ENCODE measurements at places on chromosomes 1 and 21.

DNA sequence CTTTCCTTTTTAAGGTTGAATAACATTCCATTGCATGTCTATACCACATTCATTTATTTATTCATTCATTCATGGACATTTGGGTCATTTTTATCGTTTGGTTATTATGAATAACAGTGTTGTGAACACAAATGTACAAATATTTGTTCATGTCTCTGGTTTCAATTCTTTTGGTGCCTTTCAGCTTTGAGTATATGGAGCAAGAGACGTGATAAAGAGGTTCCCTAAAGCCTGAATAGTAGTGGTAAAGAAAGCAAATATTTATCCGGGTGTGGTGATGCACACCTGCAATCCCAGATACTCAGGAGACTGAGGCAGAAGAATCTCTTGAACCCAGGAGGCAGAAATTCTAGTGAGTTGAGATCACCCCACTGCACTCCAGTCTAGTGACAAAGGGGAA, 5.3 kb upstream of the RLF start:
- DNase-seq = no peak

DNA sequence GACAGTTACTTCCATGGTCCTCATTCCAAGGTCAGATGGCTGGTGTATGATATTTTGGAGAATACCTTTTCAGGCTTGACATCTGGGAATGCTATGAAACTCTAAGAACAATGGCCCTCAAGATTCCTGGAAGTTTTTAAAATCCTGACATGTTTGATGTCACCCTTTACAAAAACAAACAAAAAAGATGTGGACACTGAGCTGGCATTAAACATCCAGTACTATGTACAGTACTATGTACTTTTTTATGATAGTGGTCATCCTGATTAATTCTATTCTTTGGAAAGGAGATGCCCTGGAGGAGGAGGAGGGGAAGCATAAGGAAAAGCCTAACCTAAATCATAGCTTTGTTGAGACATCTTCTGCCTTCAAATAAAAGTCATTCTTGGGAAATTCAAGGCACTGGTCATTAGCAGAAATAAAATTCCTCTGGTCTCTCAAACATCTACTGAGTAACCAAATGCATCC, 235.4 kb downstream of the HMCN1 start:
- no peak for DNase-seq

DNA sequence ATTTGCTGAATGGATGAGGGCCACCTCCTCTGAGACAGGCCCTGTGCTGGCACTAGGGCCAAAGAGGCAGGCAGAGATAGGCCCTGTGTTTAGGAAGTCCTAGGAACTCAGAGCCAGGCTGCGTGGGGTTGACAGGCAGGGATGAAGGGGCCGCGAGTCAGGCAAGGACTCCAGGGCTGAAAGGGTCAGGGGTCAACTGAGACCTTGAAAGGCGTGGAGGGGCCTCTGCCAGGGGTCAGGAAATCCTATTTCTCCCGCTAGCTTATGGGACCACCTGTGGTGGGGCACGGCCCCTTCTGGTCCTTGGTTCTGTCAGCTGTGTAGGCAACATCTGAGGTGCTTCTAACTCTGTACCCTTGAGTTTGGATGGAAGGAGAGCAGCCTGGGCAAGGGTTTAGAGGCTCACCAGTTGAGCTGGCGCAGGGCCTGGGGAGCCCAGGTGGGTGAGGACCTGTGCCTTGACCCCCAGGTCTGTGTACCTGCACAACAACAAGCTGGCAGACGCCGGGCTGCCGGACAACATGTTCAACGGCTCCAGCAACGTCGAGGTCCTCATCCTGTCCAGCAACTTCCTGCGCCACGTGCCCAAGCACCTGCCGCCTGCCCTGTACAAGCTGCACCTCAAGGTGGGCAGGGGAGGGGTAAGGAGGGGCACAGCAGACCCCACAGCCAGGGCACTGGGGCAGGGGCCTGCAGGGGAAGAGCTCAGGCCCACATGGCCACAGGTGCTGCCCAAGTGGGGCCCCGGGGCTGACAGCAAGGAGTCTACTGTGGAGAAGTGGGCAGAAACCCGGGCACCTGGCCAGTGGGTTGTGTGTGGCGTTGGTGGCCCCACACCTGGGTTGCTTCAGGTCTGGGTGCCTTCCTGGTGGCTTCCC, 14.9 kb downstream of the PODN start:
- no peak for DNase-seq

DNA sequence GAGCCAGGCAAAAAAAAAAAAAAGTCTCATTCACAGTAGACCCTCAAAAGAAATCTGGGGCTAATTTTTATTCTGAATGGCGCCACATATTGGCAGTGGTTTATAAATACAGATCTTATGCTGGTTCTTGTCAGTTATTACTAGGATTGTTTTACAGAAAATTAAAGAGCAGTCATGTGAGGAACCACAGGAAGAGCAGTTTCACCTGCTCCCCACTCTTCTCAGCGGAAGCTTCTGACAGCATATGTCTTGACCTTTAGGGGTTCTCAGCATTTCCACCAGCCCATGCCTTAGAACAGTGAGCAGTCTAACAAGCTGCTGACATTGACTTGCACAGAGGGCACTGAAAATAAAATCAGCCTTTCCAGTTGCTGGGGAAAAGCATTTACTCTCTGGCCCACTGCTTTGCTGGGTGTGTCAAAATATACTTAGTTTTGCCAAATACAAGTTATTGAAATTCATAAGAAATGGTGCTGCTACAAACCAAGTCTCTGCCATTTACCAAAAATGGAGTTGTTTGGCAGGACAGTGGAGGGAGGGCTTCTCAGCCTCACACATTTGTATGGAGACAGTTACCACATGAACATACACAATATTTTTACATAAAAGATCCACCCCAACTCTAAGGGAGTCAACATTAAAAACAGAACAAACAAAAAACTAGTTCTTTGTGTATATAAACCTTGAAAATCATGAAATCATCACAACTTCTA, 144.2 kb downstream of the SYT2 start:
- no peak for DNase-seq

DNA sequence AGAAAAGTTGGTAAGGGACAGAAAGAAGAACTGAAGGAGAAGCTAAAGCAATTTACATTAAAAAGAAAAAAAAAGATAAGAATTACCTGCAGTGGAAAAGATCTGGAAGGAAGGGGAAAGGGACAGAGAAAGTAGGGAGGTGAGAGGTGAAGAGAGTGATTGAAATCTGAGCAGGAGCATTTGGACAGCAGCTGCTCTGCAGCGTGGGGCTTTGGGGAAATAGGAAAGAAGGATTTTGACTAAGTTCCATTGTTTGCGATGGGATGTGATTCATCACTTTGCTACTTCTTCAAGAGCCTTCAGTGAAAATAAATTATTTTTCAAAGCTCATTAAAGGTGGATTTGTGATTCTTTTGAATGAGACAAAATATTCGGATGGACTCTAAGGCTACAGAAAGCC, 26.1 kb upstream of the NMNAT2 start:
- no peak for DNase-seq

DNA sequence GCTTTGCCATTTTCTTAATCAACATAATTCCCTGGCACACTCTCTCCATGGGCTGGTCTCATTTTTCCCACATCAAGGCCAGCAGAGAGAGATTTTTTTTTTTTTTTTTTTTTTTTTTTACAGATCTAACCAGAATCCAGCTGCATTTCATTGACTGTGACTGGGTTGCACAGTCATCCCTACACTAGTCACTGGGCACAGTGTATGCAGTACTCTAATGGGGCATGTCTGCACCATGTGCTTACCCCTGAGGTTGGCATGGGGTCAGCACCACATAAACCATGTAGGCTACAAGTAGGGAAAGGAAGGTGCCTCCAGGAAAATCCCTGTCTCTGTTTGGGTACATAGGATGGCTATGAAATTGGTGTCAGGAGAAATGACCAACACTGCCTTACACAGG, 64.1 kb upstream of the LRP8 start:
- no peak for DNase-seq

GRCh38 chr1:31510853-31511789, 65.2 kb upstream of the TINAGL1 start:
- no peak for DNase-seq

- DNase-seq = no peak
Observed at GRCh38 chr1:35278886-35279554, 10.5 kb downstream of the ZMYM4 start.

DNA sequence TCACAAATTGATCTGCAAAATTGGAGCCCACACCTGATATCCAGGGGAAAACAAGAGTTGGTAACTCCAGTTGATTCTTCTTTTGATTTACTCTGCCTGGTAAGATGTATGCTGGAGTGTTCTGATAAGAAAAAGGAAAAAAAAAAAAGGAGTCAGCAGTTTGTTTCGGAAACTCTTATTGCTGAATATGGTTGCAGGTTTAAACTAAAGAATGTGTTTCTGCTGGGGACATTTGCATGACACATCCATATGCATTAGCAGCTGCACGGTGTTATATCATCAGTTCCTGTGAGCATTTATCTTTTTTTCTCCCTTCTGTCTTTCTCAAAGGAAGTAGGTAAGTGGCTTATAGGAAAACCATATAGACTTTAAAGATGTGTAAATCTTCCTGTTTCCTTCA, 418.5 kb upstream of the ESRRG start:
- DNase-seq = no peak

DNA sequence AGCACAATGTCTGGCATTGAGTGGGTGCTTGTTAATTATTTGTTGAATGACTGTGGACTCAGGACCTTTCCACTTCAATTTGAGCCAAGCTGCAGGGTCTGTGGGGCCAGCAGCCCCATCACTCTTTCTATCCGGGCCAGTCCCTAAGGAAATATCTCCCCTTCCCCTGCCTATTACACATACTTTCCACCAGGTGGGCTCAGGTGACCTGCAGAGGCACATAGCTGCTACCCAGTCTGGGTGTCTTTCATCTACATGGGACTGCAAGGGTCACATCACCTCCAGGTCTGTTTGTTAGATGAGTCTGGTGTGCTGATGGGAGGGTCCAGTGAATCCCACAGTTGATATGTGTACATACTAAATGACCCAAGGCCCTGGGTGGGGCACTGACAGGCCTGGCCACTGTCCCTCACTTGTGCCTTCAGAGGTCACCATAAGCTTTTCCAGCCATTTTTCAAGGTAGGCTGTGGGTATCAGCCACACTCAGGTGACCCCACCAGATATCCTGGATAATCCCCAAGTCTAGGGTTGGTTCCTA, 59.5 kb upstream of the KDM4A start:
- no peak for DNase-seq

GRCh38 chr1:84973498-84974334, 23.2 kb downstream of the MCOLN2 start:
- DNase-seq = peak; percentile 40

- DNase-seq = no peak
Observed at GRCh38 chr21:46179708-46180078, 4.6 kb downstream of the SPATC1L start.

DNA sequence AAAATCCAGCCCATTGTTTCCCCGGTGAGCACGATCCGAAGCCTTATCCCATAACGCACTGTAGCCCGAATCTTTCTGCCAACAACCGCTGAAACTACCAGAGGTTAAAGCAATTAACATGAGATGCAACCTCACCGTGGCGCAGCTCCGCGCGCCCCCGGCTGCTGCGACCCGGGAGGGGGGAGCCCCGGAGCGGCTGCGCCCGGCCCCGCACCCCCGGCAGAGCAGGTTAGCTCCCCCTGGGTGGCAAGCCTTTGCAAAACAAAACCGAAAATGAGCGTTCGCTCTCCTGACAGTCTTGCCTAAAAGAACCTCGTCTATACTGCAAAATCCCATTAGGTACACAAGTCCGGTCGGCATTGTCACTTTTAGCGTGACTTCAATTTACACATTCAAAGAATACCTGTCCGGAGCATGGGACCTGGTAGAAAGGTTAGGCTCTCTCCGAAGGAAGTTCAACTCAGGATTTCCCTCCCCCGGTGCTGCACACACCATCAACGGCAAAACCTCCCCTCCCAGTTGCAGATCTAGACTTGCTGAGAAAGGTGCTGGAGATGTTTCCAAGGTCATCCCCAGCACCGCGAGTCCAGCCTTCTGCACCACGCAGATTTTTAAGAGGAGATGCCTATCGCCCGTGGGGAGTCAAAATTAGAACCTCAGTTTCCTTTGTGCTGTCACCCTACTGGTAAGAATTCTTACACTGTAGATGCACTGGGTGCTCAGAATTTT, 107.5 kb downstream of the ZNF281 start:
- DNase-seq = peak; percentile 49

DNA sequence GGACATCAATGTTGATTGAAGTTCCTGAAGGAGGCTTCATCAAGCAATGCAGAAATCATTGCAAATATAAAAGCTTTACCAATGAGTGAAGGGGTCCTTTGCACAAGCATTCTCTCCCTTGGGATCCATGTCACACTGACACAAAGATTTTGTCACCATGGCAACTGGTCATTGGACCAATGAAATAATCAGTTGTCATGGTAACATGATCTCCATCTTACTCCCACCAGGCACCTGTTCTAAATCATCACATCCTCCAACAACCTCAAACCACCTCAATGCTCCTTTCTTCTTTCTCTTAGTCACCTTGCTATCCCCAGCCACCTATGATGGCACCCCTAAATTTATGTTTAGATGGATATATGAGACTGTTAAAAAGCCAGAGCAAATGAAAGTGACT, 13.5 kb upstream of the FOXJ3 start:
- no peak for DNase-seq

GRCh38 chr1:96207936-96208335, 513.6 kb upstream of the PTBP2 start:
- no peak for DNase-seq

GRCh38 chr21:46202592-46203202, 18.4 kb upstream of the SPATC1L start:
- DNase-seq = no peak

- DNase-seq = no peak
Observed at GRCh38 chr21:16873176-16873575, 639.7 kb upstream of the CXADR start.

DNA sequence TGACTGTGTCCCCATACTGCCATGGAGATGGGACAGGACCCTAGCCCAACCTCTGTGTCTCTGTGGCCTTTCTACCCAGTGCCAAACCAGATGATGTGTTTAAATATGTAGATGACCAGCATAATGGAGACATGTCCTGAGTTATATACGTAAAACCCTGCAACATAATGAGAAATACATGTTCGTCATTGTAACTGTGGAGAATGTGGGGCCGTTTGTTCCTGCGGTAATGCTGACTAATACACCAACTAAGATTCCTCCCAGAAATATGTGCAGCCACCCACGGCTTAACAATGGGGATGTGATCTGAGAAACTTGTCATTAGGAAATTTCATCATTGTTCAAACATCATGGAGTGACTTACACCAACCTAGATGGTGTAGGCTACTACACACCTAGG, 71.7 kb upstream of the SIM2 start:
- no peak for DNase-seq

- DNase-seq = no peak
Observed at GRCh38 chr1:53326598-53327181, 1.2 kb downstream of the LRP8 start.
